ENCODE measurements at places on chromosomes 1 and 21.

DNA sequence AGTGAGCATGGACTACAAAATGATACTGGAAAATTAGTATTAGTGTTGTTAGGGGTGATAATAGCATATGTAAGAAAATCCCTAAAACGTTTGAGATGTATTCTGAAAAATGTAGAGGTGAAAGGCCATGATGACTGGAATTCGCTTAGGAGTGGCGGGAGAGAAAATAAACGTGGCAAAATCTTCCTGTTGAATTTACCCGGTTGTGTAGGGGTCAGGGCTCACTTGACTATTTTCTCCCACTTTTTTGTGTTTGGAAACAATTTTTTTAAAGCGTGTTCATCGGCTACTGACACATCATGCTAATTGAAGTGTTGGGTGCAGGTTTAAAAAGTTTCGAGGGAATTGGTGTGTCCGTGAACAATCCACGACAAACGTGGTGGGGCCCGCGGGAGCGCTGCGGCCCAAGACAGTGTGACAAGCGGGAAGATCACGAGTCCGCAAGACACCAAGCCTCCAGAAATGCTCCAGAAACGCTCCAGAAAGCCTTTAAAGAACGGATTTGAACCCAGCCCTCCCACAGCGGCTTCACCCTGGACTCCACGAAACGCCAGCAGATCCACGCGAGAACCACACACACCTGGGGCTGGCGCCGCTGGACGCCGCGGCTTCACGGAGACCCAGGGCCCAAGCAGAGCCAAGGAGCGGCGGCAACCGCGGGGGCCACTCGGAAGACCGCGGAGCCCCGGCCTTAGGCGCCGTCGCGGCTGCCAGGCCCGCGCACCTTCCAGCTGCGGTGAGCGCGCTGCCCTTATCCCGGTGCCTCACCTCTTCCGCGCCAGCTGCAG, 573 bp downstream of the PSMG1 start:
- DNase-seq: no peak

GRCh38 chr1:211741116-211741515, 65.7 kb upstream of the NEK2 start:
- no peak for DNase-seq

DNA sequence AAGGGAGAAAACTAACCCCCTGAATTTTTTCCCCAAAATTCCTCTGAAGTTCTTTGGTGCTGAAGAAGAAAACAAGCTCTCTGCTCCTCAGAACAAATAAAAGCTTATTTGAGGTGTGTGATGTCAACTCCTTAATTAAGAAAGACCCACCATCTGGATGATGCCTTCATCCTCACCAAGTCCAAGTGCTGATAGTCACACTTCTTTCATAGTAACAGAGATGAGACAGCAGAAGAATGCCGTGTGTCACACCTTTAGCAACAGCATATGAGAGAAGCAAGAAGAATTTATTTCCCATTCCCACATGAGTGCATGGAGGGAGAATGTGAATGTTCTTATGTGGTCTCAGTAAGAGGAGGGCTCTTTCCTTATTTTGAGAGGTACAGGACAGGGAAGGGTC, 91.2 kb downstream of the TGFB2 start:
- DNase-seq: no peak

- no peak for DNase-seq
These were observed 98.8 kb upstream of the DUSP10 start for GRCh38 chr1:221840511-221841243.

GRCh38 chr1:34983700-34984355, 1.3 kb downstream of the TMEM35B start:
- no peak for DNase-seq

DNA sequence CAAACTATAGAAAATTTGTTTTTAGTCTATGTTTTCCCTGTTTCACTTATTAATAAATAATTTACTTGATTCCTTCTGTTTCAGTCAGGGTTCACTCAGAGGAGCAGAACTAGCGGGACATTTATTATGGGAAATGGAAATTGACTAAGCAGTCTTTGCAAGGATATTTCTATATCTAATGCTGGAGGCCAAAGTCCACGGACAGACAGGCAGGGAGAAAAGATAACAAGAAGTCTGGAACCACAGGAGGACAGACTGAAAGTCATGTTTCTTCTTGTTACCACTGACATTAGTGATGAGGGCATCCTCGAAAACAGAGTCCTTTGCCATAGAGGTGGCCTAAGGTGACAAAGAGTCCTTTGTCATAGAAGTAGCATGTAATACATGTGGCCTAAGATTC, 744.5 kb upstream of the TMPRSS15 start:
- no peak for DNase-seq

- DNase-seq: no peak
These were observed 10.7 kb upstream of the CSRP1 start for GRCh38 chr1:201517631-201518030.

DNA sequence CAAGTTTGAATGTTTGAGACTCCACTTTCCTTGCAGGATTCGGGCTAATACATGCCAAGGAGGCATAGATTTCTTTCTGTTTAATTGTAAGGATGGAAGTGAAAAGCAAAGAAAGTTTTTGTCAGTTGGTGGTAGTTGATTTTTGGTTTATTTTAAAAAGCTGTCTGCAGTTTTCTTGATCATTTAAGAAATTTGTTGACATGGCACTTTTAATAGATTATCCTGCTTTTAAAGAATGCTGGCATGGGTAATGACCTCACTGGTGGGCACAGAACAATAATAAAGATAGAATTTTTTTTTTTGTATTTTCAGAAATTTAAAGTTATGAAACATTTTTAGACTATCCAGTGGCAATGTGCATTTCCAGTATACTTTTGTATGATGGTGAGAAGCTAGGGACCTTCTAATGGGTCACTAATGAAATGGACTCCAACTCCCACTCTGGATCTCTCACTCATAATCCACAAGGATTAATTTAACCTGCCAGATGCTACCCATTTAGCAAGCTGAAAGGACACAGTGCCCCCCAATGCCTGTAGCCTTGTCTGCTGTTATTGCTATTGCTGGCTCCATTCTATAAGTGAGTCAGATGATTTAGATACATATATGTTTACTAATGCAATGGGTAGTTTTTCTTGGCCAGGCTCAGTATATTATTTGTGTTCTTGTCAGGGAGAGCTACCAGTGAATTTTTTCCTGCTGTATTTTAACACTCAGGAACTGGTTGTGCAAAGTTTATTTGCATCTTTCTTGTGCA, 190.2 kb upstream of the SGIP1 start:
- DNase-seq: no peak

DNA sequence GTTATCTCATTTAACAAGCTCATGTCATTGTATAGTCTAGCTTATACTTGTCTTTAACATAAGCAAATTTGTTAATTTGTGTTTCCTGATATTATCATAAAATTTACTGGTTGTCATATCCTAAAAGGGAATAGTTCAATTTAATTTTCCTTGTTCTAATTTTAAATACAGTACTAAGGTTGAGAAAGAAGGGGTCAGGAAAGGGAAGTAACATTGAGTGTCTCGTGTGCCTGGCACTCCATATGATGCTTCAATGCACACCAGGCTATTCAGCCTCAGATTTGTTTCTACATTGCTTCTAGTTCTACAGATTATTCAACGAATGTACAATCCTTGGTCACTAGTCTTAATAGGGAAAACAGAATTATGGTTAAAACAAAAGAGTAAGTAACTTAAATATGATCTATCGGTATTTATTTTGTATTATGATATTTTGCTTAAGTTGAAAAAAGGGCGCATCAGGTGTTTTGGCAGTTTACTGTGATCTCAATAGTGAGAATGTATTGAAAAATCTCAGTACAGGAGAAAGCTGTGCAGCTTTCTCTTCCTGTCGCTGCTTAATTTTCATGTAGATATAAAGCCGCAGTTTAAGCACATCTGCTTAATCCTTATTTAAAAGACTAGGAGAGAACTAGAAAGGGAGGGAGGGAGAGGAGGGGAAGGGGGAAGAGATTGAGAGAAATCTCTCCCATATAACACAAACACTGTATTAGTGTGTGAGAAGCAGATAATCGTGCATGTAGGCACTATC, 13.0 kb downstream of the PTPRC start:
- no peak for DNase-seq

- DNase-seq: no peak
These were observed 216.4 kb downstream of the LTN1 start for GRCh38 chr21:28776251-28776650.

GRCh38 chr1:117621316-117621715, 15.5 kb downstream of the TENT5C start:
- no peak for DNase-seq

DNA sequence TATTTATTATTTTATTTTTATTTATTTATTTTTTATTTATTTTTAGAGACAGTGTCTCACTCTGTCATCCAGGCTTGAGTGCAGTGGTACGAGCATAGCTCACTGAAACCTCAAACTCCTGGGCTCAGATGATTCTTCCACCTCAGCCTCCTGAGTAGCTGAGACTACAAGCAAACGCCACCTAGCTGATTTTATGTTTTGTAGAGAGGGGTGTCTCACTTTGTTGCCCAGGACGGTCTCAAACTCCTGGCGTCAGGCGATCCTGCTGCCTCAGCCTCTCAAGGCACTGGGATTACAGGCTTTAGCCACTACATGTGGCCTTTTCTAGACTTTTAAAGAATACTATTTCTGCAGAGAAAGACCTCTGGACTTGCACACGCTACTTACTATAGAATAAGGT, 61.3 kb upstream of the C1orf53 start:
- no peak for DNase-seq

GRCh38 chr1:185874246-185874645, 140.1 kb downstream of the HMCN1 start:
- DNase-seq: no peak

DNA sequence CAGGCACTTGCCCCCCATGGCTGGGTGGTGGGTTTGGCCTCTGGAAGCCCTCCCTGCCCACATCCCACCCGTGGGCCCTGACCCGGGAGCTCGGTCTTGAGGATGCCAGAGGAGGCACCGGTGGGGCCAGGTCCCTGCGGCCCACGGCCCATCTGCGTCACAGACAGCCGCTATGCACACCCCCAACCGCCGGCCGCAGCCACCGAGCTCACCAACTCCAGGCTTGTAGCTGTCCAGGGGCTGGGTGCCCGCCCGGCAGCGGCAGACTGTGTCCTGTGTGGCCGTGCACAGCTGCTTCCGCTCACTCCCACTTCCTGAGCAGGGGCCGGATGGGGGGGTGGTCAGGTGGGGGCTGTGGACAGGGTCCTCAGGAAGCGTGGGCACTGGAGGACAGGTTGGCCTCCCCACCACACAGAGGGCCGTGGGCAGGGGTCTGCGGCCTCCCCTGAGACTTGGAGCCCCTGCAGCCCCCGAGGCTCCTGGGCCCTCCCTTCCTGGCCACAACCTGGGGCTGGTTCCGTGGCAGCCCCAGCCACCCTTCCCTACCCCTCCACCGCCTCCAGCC, 1.1 kb downstream of the TNFRSF4 start:
- peak; percentile 84 for DNase-seq

GRCh38 chr1:54996869-54997710, 1.6 kb upstream of the BSND start:
- DNase-seq: no peak

GRCh38 chr1:151859891-151860293, 6.4 kb upstream of the THEM5 start:
- DNase-seq: no peak

DNA sequence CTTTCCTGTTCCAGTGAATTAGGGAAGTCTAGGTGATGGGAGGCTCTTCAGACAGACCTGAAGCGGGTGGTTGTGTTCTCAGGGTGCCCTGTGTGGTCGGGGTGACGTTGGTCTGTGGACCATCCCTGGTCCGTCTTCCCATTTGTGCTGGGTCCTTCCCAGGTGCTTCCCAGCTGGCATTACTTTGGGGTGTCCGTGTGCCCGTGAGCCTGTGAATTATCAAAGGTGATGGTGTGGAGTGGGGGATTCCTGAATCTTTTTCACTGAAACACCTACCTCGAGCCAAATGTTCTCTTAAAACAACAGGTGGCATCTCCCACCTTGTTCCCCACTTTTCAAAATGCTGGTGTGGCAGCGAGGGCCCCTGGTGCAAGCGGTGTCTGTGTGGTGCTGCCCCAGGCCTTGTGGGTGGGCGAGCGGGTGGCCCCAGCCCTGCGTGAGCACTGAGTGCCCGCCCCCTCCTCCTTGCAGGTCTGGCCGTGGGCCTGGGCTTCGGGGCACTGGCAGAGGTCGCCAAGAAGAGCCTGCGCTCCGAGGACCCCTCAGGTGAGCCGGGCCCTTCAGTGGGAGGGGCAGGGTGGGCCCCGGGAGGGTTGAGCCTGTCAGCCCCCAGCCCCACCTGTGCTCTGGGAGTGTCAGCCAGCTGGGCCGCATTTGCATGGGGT, 37.0 kb downstream of the COQ8A start:
- no peak for DNase-seq

- no peak for DNase-seq
These were observed at the start of gene PLA2G2E for GRCh38 chr1:19923137-19923952. Gene PLA2G2E (minus strand): TSS chr1:19923617. CDS start chr1:19923559, 58 bp downstream.

DNA sequence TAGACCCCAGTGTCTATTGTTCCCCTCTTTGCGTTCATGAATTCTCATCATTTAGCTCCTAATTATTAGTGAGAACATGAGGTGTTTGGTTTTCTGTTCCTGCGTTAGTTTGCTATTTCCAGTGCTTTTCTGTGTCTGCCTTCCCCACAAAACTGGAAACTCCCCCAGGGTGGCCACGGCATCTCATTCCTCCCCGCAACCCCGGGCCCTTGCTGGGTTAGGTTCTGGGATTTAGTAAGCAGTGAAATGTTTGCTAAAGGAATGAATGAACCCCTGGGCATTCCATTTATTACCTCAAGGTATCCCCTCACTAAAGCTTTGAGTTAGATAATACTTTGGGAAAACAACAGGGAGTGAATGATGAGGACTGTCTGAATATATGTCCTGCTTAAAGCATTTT, 142.9 kb downstream of the GLUL start:
- no peak for DNase-seq

DNA sequence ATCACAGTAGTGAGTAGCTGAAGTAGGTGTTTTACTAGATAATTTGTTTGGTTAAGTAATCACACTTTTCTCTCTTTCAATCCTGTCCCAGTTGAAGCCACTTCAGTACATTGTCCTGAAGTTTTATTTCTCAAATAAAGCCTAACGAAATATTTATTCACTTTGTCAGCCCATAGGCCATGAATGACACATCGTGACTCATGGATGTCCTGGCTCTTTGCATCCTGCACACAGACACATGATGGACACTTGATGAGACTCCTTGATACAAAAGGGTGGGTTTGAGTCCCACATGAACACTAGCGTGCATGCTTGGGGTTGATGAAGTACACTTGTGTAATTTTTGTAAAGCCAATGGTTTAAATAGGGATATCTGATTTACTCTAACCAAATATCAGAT, 22.7 kb upstream of the LAMC2 start:
- DNase-seq: no peak

- no peak for DNase-seq
These were observed 973.2 kb downstream of the NCAM2 start for GRCh38 chr21:21971384-21971783.
